ENCODE measurements at places on chromosomes 12 and 14.

DNA sequence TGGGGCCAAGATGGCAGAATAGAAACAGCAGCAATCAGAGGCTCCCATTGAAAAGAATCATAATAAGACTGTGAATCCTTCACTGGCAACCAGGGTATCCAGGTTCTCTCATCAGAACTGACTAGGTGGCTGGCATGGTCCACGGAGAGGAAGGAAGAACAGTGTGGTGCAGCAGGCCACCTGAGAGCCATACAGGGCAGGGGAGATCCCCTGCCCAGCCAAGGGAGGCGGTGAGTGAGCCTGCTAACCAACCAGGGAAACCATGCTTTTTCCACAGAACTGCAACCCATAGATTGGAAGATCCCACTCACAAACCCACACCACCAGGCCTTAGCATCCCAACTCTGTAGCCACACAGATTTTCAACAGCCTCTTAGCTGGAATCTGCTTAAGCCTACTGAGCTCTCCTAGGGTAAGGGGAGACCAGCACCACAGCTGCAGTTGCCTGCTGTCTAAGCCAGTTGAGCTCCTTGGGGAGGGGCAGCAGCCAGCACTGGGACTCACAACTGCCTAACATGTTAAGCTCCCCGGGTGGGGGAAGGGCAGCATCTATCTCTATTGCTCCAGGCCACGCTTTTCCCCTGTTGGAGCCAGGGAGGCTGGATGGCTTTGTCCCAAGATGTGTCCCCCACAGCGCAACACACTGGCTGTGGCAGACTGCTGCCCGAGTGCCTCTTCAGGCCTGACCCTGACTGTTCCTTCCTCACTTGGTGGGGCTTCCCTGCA is 342.6 kb upstream of the CCDC196 start:
- no peak for DNase-seq

GRCh38 chr14:73209953-73210352 is 27.4 kb upstream of the PAPLN start:
- DNase-seq, result no peak

- DNase-seq, result no peak
These were observed 169.2 kb upstream of the MYL2 start for GRCh38 chr12:111089616-111090015.

DNA sequence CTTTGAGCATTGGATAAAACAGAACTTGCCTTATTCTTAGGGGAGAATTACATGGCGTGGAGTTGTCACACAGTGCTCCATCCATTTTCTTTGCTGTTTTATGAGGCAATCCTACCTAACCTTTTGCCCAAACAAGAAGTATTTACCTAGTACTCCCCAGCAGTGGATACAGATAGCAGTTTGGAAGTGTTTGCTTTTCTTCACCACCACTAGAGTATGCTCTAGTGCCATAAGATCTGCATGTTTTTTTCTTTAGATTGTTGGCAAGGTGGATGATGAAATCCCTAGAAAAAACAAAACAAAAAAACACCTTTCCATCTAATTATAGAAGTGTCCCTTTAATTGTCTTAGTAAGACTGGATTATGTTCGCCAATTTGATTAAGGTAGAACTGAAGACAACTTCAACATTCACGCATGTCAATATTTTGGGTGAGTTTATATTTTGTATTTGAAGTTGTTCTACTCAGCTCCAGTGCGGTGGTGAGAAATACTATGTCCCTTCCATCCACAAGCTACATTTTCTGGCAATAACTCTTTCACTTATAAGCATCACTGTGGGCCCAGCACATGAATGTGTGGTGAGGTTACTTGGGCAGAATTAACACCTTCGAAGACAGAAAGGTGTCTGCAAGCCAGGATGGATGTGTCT is 23.6 kb upstream of the TMEM260 start:
- no peak for DNase-seq

Measured in urinary bladder (tissue), 4 donors.